Activated CD4-positive, alpha-beta T cell treated with anti-CD3 and anti-CD28 coated beads, Interleukin-2, amount 50 U/mL, for 4 hours (primary cell): ENCODE measurements at places on chromosomes 4 and X.

DNA sequence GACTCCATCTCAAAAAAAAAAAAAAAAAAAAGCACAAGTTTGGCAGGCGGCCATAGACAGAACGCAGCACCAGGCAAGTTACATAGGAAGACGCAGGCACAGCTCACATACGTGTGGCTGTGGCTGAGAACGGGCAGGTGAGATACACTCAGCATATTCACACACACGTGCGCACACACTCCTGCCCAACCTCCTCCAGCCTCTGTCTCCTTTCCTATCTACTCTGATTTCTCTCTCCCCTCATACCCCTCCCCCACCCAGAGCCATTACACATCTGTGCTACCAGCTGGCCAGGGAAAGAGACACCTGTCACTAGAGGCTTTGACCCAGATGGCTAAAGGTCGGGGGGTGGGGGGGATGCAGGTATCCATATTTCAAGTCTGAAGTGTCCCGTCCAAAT, 2.2 kb upstream of the SLC38A5 start:
- DNase-seq = no peak

GRCh38 chr4:137526681-137527080, 5.6 kb downstream of the PCDH18 start:
- no peak for DNase-seq

DNA sequence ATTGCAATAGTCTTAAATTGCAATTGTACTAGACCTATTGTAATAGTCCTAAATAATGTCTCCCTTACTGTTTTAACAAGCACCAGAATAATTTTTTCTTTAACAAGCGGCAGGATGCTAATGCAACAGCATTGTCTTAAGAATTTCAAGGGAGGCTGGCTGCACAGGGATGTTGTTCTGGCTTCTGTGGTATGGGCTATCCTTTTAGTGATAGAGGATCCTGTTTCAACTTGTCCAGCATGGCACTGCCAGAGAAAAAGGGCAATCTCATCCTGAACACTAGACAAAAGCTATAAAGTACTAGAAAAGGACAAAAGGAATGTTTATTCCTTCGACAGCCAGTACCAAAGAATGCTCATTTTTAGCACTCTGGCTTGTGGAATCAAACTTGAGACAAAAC, 405.5 kb upstream of the ACTRT1 start:
- no peak for DNase-seq

DNA sequence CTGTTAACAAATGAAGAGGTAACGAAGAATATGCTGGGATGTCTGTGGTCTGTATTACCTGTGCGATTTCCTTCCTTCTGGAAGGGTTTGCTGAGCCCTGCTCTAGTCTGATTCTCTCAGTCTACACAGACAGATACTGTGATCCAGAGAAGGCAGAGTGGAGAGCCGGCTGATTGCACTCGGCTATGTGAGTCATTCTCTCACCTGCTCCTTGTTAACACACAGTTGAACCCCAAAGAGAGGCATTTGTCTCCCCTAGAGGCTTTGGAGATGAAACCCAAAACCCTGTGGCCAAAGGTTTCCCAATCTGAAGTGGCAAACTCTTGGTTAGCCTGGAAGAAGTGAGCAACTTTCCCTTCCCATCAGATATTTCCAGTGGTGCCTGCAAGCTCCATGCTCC, 78.1 kb upstream of the GPC4 start:
- no peak for DNase-seq

DNA sequence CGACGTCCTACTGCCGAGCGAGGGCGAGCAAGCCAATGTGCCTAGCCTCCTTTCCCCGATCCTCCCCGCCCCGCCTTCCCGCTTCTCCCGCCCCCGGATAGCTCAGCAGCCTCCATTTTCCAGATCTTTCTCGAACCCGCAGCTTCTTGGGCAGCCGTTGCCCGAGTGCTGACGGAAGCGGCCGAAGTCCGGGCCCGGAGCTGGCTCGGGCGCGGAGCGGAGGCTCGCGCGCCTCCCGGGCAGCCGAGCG, 172 bp upstream of the HSPA4L start:
- DNase-seq = no peak
